ENCODE measurements at places on chromosomes 7 and 10.

DNA sequence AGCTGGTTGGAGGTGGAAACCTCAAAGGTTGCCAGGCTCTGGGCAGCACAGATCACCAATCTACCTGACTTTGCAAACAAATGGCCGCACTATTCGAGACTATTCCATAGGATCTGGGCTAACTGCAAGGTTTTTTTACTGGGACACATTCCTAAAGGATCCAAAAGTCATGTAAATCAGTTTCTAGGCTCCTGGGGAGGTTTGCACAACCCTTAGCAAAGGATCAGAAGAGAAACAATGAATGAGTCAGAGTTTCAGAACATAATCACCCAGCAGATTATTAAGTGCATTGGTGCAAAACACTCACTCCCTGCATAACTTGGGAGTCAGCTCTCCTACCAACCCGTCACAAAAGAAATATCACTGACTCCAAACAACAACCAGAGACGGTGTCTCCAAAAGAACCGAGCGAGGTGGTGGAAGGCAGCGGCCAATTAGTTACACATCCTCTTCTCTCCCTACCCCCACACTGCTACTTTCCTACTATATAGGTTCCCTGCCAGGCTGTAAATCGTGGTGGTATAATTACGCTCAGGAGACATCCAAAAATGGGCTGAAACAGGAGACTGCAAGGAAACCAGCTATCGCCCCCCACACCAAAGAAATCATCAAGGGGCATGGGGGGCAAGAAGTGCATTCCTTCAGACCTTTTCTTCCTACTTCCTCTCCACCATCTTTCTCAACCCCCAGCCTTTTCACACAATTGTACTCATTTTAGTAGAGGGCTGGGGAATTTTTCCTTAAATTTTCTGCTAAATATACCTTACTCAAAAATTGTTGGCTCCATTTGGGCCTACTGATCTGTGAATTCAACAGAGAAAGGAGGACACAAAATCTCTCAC, 3.2 kb downstream of the UBE2H start:
- DNase-seq, result peak; percentile 60

DNA sequence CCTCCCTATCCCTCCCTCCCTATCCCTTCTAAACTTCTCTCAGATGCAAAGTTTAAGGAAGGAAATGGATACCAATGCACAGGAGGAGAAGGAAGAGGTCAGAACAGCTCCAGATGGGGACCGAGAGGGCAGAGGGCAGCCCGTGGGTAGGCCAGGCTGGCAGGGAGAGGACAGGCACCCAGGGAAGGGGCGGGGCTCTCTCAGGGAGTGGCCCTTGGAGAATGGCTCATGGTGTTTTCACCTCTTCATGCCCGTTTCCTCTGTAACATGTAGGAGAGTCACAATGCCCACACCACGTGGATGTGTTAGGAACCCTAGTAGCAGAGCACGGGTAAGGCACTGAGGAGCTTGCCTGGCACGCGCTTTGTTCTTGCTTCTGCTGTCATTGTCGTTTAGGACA, 264.5 kb downstream of the CELF2 start:
- DNase-seq, result no peak

GRCh38 chr10:91768123-91768522, 30.1 kb upstream of the TNKS2 start:
- DNase-seq, result no peak

DNA sequence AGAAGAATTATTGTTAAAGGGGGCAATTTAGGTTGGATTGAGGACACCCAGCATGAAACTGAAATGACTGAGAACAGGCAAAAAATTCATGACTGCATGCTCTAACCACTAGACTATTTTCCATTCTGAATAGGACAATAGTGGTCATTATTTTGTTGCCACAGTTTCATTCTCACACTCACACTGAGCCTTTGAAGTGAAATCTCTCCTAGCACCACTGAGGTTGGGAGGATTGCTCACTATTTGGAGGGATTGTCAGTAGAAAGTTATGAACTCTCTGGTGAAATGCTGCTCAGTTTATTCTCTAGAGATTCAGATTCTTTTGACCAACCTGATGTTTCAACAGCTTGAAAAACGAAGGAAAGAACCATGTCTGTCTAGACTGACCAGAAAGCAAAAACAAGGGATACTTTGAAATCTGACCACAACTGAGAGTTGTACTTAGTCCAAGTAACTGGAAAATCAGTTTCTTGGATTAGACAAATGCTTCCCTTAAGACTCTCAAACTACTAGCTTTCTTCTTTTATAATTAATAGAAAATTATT, 191.2 kb downstream of the DYNC1I1 start:
- DNase-seq, result no peak

DNA sequence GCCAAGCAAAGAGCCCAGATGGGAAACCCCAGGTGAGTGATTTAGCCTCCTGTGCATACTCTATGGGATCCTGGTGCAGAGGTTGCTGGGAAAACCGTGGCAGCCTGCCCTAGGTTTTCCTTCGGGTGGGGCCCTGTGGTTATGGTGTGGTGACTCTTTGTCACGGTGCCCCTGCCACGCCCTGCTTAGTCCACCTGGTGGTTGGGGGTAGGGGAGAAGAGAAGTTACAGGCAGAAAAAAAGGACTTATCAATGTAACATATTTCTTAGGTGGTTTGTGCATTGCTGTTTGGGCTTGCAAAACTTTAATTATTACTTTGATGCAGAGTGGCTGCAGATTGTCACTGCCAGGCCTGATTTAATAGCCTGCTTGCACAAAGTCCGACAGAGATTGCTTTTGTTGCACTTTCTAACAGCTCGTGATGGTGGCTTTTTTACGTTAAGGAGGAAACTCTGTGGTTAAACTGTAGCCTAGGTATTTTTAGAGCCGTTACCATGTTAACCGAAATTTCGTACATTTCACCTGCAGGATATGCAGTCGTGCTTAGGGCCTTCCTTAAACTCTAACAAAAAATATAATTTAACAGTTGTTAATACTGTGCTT, 197.4 kb downstream of the RNLS start:
- peak; percentile 83 for DNase-seq

DNA sequence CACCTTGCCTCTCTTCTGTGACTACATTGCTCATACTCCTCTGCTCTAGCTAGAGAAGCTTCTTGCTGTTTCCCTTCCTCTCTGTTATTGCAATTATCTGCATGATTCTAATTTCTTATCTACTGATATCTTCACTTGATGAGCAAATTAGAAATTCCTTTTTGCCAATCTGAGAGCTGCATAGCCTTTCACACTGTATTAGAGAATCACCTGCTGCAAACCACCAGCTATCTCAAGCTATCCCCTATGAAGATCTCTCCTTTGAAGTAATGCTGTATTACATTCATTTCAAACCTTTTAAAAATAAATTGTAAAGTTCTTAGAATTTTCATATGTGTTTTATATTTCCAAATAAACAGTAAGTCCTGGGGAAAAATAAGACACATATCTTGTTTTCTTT, 89.0 kb upstream of the ZNF804B start:
- DNase-seq, result no peak

DNA sequence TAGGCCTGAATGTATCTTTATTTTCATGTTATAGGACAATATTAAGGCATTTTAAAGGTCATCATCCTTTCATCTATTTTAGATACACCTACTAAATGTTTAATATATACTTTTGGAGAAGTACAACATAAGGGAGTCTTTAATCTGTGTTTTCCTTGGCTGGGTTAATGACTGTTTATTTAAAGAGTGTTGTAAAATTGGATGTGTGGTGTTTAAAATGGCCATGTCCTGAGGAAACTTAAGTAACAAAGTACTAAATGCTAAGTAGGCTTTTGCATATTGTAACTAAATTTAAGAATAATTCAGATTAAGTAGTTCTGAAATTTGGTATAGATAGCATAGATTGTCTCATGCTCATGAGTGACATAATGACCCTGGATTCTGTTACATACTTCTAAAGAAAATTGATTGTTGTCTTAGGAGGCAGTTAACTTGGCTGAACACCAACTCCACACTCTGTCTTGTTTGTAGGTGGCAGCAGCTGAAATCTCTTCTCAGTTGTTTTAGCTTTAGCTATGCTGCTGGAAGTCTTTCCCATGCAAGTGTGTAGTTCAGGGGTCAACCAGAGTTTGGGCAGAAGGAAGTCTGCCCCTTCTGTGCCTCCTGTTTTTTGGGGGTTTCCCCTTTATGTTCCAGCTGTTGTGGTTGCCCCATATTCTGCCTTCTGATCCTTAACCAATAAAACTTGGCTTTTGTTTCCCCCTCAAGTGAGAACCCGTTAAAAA, 29.2 kb downstream of the DLD start:
- DNase-seq, result no peak

DNA sequence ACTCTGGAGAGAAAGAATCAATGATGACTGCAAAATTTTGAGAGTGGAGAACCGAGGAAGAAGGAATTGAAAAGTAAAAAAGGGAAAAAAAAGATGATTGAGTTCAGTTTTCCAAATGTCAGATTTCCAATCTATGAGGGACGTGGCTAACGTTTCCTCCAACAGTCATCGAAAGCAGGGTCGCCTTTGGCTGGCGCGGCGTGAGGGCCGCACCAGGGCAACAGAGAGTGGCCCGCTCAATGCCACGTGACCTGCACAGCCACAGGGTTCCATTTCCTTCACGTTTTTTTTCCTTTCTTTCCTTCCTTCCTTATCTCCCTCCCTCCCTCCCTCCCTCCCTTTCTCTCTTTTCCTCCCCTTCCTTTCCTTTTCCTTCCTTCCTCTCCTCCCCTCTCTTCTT, 101.9 kb downstream of the WDR37 start:
- no peak for DNase-seq

DNA sequence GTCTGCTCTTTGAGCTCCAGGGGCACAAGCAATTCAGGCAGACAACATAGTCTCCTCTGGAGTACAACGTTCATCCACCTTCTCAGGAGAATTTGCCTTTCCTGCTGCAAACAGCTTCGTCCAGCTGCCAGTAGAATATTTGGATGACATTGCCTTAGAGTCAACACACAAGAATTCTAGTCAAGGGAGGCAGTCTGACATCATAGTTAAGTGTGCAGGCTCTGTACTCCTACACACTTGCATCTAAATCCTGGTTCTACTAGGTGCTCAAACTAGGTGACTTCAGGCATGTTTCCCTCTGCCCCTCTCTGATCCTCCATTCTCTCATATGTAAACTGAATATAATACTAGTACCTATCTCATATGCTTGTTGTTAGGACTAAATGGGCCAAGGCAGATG, 314.8 kb downstream of the HPSE2 start:
- no peak for DNase-seq

- no peak for DNase-seq
Measured at GRCh38 chr7:137916564-137916963, 69.8 kb upstream of the DGKI start.

DNA sequence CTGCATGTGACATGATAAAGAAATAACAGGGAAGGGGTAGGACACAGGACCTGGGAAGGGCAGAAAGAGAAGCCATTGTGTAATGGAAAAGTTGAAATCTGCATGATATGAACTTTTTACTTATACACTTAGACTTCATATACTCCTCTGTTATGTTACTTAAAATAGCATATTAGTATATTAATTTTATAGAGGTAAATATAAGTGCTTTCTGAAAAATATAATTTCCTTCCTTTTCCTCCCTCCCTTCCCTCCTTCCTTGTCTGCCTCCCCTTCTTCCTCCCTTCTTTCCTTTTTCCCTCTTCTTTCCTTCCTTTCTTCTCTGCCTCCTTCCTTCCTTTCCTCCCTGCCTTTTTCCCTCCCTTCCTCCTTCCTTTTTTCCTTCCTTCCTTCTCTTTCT, 363.7 kb downstream of the CALN1 start:
- no peak for DNase-seq

DNA sequence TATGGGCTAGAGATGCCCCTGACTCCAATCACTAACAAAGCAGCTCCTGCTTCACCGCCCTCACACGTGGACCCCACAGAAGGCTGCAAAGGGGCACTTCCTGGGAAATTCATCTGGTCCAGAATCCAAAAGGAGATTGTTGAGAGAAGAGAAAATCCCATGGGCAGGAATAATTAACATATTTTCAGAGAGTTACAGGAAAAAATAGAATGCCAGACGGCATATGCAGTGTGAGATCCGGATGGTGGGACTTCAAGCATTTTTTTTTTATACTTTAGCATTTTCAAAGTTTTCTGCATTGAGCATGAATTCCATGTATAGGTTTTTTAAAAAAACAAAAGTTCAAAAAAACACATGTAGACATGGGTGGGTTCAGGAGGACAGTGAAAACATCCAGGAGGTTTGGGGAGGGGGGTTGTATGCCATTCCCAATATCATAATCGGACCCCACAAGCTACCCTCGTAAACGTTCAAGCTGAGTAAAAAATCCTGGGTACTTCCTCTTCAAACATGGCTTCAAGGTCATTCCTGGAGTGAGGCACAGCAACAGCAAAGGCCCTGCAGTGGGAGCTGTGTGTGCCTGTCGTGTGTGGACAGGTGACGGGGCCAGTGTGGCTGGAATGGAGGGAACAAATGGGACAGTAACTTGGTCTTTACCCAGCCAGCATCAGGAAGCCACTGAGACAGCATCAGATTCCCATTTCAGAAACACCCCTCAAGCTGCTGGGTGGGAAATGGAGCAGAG, 128.1 kb downstream of the SLIT1 start:
- DNase-seq, result no peak

GRCh38 chr7:44272456-44272855, 52.9 kb downstream of the CAMK2B start:
- no peak for DNase-seq

- DNase-seq, result no peak
Measured at GRCh38 chr7:94154858-94155257, 150.7 kb upstream of the BET1 start.

DNA sequence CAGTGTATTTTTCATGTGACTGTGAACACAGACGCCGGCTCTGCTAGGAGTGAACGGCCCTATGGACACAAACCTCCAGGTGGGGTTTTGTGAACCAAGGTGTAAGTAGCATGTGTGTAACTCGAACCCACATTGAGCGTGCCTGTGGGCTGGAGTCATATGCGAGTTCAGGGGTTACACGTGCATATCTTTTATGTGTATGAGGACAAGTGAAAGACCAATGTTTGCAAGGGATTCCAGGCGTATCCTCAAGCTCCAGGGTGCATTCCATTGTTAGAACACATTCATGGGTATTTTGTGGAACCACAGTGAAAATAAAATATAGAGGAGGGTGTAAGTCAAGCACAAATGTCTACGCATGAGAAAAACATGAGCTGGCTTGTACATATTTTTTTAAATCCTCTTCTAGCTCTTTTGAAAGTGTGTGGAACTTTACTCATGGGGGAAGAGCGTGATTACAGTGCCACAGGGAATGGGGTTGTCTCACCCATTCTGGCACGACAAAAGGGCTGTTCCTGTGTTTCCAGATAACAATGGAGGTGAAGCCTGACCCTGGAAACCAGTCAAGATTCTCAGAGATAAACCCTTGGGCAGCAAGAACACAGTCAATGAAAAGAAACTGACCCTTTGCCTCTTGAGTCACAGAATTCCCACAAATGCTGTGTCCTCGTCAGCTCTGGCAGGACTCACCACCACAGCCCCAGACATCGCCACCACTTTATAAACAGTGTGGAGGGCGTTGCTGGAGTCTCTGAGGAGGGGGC, 37.0 kb upstream of the GOT1 start:
- DNase-seq, result no peak

- DNase-seq, result no peak
Measured at GRCh38 chr7:11875635-11876034, 43.6 kb upstream of the THSD7A start.

DNA sequence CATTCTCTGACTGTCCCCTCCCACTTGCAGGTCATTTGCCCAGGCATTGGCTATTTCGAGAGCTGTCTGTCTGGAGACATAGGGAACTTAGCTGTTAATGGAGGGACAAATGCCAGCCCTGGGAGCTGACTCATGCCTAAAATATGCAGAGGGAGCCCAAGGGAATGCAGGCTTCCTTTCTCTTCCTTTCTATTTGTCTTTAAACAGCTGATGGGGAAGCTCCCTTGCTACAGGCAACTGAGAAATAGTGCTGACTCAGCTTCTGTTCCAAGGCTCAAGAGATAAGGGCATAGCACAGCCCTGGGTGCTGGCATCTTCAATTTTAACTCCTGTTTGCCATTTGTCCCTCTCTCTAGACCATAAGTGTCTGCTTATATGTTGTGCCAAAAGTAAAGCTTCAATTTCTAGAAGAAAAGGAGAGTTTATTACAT, 82.7 kb upstream of the C1GALT1 start:
- no peak for DNase-seq
